ENCODE measurements at places on chromosomes 7 and 10.

DNA sequence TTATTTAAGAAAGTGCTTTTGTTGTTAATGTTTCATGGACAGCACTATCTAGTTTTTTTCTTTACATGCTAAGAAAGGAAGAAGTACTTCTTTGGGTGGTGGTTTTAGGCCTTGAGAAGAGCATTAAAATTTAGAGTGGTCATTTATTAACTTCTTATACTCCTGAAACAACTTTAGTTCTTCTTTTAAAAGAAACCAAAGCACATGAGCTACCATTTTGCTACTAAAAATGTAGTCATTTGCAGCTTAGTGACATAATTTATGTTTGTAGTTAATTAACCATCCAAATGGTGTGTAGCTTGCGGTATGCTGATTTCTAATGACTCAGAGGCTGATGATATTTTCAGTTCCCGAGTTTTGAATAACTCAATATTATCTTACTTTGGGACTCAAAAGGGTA is 207.5 kb downstream of the BBS9 start:
- DNase-seq = no peak

GRCh38 chr10:86756511-86757112 is at the start of gene BMPR1A:
Gene BMPR1A (plus strand): TSS chr10:86756619. CDS start chr10:86876019, 119,400 bp downstream.
- no peak for DNase-seq

- no peak for DNase-seq
Observed at GRCh38 chr7:33287738-33288137, 158.4 kb downstream of the BBS9 start.

DNA sequence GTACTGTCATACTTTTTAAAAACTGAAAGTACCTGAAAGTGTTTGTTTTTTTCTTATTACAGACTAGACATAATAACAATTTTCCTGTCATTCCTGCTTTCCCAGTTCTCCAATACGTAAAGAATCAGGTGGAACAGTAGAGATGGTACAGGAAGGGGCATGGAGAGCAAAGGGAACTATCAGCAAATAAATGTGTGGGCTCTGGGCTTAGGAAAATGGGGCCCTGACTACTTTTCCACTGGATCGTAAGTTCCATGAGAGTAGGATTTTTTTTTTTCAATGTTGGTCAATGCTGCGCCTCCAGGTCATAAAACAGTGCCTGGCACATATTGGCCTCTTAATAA is 15.2 kb upstream of the FAS start:
- DNase-seq = no peak

DNA sequence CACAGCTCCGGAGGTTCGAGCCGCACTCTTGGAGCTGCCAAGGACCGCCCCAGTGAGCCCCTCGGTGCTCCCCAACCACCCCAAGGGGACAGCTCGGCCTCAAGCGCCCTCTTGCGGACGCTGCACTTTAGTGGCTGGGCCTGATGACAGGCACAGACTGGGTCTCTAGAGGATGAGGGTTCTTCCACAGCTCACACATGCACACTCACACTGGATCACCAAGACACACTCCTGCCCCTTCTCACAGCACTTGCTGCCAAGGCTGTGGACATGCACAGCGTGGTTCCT is 2.1 kb downstream of the RET start:
- no peak for DNase-seq

DNA sequence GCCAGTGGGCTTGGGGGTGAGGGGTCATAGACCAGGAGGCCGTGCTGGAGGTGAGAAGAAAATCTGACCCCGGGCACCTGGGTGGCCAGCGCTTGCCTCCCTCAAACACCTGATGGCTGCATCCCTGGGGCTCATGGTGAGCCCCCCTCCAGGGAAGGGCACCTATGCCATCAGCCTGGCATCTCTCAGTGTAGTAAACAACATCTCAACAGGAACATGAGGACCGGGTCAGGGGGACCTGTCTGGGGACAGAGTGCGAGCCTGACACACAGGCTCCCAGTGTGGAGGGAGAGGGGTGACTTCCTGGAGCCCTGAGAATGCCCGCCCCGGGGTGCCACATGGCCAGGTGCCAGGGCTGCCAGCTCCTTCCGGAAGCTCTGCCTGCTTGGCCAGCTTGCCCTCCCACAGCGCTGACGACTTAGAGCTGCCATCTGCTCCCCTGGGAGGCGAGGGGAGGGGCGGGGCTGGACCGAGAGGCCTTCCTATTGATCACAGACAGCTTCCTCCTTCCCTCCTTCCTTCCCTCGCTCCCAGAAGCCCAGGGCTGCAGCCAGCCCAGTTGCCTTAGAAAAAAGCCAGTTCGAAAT is 12.3 kb downstream of the STX1A start:
- no peak for DNase-seq

DNA sequence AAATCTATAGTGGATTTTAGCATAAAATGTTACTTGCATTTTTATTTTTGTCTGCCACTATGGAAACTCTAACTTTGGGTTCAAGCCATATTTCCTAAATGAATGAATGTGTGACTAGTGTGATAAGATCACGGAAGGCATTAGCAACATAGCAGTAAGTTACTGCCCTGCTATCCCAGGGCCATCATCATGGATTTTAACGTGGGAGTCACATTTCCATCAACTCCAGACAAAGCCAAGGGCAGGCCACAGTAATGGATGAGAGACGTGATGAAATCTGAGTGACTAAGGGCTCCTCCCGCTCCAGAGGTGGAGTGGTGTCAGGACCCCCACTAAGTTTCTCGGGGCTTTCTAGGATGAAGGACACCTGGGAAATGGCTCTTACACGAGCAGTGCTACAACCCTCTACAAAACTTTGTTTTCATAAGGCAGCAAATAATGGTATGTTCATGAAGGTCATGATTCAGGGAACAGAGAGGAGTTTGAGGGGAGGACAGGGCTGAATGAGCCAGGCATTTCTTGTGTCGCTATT is 34.3 kb downstream of the C10orf120 start:
- no peak for DNase-seq

DNA sequence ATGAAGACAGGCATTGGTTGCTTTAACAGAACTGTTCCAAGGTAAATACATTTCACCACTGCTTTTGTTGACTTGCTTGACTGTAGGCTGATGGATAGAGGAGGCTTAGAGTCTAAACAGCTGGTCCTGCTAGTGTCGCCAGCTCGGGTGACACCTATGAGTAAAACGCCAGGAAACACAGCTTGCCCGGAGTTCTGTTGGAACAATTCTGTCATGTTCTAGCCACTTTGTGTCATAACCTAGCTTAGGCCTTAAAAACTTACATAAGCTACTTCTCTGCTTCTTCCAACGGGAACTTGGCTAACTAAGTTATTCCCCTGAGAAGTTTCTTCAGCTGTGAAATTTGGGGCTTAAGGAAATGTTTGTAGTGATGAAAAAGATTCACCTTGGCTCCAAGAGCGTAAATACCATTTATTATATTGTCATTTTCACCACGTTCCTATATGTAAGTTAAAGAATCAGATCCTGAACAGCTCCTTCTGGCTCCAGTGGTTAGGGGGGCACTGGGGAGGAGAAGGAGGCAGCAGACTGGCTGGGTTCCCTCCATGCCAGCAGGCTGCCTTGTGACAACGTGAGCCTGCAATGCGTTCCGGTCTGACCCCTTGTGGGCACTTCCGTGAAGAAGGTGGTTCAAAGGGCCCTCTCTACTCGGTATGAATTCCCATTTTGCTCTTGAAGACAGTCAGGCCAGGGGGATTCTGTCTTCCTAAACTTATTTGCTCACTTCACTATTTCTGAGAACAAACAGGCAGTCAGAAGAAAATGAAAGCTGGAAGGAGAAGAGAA is 253.2 kb downstream of the BMPER start:
- DNase-seq = no peak

DNA sequence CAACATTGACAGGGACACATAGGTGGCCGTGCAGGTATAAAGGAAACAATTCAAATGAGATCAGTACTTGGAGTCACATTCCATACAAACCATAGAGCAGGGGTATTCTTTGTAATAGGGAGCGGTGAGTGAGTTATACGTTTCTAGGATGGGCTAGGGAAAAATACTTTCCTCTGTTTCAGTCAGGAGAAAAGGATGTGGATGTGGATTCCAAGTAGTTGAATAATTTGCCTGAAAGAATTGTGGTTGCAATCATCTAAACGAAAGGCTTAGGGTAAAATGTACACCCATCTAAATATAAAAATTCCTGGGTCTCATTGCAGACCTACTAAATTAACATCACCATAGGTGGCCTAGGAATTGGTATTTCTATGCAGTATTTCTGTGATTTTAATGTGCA is 270.7 kb upstream of the IGFBP3 start:
- no peak for DNase-seq

DNA sequence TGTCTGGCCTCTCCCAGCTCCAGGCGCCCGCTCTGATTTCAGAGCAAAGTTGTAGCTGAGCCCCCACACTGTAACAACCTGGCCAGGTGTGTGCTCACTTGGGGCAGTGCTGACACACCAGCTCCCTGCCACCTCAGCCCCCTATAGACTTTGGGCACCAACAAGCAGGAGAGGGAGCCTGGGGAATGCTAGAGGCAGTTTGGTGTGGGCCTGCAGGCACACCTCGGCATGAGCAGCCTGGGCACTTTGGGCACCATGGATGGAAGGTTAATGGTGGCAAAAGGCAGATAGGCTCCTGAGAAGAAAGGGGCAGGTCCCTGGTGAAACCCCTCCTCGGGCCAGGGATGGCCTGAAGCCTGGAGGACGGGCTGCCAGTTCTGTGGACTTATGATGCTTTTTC is 212.7 kb upstream of the GNAI1 start:
- no peak for DNase-seq

DNA sequence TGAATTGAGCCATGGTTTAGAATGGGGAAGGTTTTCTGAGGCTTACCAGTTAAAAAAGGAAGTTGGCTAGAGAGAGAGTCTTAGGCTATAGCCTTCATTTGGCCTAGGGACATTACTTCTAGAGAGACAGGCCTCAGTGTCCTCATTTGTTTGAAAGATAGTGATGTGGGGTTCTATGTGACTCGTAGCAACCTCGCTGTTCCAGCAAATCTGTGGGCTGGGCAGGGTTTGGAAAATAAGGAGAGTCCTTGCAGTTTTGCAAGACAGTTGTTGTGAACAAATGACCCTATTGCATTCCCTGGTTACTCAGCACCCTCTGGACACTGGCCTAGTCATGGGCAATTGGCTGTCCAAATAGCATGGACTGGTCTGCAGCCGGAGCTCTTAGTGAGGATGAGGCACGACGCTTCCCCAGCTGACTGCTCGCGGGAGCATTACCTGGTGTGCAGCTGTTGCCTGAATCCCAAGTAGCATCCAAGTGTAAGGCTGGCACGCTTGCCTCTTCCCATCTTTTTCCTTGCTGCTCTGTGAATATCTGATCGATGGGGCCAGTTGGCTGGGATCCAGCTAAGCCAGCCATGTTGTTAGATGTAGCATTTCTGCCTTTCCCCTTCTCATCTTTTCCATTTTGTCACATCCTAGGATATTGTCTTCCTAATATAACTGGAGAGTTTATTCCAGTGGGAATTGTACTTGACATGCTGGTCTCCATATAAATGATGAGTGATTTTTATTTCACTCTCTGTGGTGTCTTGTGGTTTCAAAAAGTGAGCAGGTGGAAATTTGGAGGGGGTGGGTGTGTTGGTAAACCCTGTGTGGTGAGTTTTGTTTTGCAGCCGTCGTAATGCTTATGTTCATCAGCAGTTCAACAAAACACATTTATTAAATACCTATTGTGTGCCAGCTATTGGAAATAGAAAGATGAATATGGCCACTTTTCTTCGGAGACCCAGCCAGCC is 99.8 kb downstream of the SND1 start:
- DNase-seq = no peak

DNA sequence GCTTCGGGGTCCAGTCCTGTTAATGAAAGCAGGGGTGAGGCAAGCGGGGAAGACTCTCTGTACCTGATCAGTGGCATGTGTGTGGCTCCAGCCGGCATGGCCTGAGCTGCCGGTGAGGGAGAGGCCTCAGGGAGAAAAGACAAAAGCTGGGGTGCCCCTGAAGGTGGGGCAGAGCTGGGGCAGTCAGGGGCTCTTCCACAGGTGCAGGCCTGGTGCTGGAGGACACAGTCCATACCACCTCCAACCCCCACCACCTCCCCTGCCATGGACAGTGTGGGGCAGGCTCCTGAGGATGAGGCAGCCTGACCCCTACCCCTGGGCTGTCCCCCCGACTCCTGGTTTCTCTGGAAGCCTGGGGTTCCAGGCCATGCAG is 129.5 kb downstream of the LHPP start:
- no peak for DNase-seq

- DNase-seq = no peak
Observed at GRCh38 chr7:154836021-154836448, 166.9 kb downstream of the PAXIP1 start.

- DNase-seq = no peak
Observed at GRCh38 chr10:60798031-60798430, 19.8 kb downstream of the CDK1 start.

DNA sequence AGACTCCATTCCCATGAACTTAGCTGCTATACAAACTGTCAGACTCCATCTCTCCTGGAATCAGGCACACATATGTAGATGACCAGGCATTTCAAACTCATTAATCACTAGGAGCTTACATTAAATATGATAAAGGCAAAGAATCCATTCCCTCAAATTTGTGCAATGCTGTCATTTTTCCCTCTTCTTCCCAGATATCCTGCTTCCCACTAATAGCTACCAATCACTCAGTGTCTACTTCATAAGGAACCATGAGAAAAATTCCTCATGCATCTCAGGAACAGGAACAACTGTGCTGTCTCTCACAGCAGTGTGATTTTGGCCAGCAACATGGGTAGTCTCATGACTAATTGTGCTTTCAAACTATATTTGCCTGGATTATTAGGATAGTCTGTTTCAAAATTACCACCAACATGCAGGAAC is 133.9 kb downstream of the DKK1 start:
- no peak for DNase-seq

GRCh38 chr7:35967366-35968139 is 166.7 kb downstream of the SEPTIN7 start:
- no peak for DNase-seq

GRCh38 chr10:71281646-71282322 is 37.3 kb upstream of the SLC29A3 start:
- DNase-seq = no peak

- no peak for DNase-seq
Observed at GRCh38 chr10:14705548-14706230, 69.0 kb downstream of the FAM107B start.

- DNase-seq = no peak
Observed at GRCh38 chr10:7971949-7972348, 82.5 kb upstream of the GATA3 start.

DNA sequence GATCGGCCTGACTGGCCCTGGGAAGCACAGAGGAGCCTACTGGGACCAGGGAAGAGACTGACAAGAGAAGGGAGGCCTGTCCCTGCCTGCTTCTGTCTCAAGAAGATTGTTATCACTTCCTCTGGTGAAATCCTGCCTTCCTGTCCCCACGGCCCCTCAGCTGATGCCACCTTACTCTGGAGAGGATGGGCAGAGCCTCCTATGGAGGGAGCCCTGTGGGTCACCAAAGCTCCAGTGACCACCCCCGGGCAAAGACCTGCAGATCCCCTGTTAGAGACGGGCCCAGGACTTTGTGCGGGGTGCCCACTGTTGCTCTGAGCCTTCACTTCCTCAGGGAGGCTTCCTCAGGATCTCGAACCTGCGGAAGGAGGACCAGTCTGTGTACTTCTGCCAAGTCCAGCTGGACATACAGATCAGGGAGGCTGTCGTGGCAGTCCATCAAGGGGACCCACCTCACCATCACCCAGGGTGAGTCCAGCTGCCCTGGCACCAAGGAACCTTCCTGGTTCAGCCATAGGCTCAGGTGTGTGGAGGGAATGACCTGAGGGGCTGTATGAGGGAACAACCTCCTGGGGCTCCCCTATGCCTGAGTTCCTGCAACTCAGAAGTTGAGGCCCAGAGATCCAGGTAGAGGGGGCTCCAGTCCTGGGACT is 1.4 kb upstream of the PILRB start:
- DNase-seq = no peak
